ENCODE measurements at places on chromosomes 6 and 20.

DNA sequence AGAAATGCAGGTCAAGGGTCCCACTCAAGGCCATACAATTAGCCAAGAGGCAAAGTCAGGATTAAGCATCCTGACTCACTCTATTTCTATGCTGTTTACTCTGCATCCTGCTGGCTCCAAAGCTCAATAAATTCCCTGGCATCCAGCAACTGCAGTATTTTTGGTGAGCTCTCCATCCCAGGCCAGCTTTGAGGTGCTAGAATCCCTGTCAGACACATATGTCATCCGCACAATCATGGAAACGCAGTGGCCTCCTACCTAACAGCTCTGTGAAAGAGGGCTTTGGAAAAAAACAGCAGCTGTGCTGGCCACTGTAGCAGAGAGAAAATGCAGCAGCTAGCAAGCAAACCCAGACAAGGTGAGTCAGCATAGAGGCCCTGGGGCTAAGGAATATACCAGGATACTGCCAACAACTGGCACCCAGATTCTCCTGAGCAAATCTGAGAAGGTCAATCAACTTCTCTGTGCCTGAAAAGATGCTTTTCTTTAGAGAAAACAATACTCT is 58.4 kb downstream of the ANKEF1 start:
- DNase-seq = no peak

- DNase-seq = no peak
These were observed 118.7 kb downstream of the NFATC2 start for GRCh38 chr20:51423810-51424209.

GRCh38 chr20:5041433-5041832 is 40.1 kb upstream of the SLC23A2 start:
- DNase-seq = no peak

- DNase-seq = no peak
These were observed at the start of gene LIN28B for GRCh38 chr6:104956731-104957294. Gene LIN28B (plus strand): TSS chr6:104957107. CDS start chr6:104957251, 144 bp downstream.

GRCh38 chr20:40815156-40816038 is 126.4 kb upstream of the MAFB start:
- no peak for DNase-seq

DNA sequence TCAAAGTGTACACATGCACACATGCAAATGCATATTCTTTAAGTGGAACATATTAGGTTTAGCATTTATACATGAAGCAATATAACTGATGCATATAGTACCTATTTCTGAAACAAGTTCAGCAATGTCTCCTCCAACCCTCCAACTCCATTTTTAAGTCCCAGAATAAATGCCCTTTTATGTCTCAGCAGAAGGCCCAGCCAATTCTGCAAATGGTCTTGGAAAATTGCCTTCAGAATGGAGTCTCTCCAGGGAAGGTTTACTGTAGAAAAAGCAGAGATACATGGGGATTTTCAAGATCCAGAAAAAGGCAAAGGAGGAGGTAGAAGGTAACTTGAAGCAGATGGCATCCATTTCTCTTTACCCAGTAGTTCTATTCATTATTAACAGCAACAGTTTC is 633.3 kb downstream of the MAFB start:
- DNase-seq = no peak

- no peak for DNase-seq
These were observed 5.4 kb downstream of the CCN5 start for GRCh38 chr20:44720621-44720996.
